Stimulated activated CD4-positive, alpha-beta T cell treated with anti-CD3 and anti-CD28 coated beads, TNF-alpha, amount 100 ng/mL, for 1 hour (primary cell): ENCODE measurements at places on chromosomes 13 and 19.

- DNase-seq: no peak
Measured at GRCh38 chr13:62287764-62288163, 872.1 kb upstream of the PCDH20 start.

DNA sequence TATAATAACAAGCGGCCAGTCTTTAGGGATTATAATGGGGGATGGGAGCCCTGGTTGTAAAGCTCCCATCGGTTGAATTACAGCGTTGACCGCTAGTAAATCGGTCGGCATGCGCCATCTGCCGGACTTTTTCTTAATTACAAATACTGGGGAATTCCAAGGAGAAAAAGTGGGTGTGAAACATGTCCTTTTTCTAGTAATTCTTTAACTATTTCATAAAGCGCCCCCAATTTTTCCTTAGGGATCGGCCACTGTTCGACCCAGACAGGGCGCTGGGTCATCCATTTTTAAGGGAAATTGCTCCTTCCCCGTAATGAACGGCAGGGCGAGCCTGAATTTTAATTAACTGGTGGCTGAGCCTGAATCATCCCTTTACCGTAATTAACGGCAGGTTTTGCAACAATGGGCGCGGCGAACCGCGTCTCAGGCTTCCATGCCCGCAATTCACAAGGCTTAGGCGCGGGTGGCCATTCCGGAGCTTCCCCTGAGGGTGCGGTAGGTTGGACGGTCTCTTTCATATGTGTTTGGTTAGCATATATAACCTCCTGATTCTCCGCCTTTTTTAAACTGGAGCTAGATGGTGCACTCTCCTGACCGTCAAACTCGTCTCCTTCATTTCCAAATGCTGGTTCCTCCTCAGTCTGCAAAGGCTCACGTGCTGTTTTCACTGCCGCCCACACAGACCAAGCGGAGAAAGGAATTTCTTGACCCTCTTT, 30.2 kb upstream of the EVI5L start:
- DNase-seq: no peak

- DNase-seq: no peak
Measured at GRCh38 chr19:52749780-52750179, 14.9 kb upstream of the ZNF611 start.

GRCh38 chr13:74929436-74929835, 552.5 kb downstream of the TBC1D4 start:
- no peak for DNase-seq

DNA sequence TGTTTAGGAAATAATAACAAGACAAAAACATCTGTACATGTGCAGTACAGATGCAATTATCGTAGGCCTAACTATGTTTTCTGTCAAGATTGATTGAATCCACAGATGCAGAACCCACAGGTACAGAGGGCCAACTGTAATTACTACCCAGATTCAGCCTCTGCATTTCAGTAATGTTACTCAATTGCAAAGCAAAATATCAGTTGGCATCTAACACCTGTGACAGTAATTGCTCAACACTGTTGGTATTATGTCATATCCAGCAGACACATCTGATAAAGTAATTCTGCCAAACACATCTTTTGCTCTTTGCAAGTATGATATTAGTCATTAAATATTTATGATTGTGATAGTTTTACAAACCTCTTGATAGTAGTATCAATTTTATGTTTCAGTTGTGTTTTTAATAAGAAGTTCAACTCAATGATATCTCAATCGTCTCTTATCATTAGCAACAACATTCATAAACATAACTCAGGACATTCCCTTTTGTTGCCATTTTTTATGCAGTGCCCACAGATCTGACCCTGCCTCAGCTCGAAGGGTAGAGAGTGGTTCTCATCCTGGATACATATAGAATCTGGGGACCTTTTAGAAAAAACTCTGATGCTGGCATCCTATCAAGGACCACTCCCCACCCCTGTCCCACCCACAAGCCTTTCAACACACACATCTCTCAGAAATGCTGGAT, 104.7 kb downstream of the MYCBP2 start:
- no peak for DNase-seq

DNA sequence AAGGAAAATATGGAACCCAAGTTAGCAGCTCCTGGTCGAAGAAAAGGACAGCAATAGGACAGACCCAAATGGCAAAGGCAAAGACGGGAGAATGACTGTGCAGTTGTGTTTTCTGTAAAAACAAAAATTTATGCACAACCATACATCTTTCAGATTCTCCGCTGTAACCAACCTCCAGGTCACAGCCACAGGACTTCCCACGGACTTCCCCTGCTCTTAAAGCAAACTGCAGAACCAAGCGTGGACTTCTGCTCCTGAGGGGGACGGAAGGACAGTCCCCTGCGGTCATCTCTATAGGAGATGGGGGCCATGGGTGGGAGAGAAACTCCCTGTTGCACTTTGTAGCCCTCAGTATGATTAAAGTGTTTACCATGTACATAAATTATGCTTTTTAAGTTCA, 2.5 kb downstream of the GRTP1 start:
- no peak for DNase-seq

DNA sequence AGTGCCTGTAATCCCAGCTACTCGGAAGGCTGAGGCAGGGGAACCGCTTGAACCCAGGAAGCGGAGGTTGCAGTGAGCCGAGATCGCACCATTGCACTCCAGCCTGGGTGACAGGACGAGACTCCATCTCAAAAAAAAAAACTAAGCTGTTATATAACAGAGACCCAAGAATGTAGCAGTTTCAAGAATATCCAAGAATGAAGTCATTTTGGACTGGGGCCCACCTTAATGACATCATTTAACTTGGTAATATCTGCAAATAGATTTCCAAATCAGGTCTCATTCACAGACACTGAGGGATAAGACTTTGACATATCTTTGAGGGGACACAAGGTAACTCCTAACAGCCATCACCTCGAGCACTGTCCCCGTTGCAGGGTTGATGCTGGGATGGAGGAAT, 36.5 kb upstream of the MRI1 start:
- DNase-seq: no peak

- no peak for DNase-seq
Measured at GRCh38 chr13:31625115-31625514, 114.2 kb upstream of the RXFP2 start.

- no peak for DNase-seq
Measured at GRCh38 chr19:17244618-17245534, 843 bp downstream of the NR2F6 start.

DNA sequence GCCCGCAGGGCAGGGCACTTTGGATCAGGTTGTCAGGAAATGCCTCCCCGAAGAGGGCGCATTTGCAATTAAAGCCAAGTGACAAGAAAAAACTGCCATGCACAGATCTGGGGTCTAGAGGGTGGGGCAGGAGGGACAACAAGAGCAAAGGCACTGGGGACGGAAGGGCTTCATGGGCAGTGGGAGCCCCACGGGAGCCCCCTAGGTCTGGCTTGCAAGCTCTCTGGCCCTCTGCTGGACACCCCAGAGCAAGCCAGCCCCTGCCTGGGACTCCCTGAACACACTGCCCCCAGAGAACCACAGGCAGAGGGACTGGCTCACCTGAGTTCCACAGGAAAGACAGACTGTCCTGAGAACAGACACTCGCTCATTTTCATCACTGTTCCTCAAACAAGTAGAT, 30.2 kb upstream of the C19orf12 start:
- no peak for DNase-seq

- DNase-seq: no peak
Measured at GRCh38 chr19:43848821-43849220, 21.7 kb downstream of the ZNF283 start.

DNA sequence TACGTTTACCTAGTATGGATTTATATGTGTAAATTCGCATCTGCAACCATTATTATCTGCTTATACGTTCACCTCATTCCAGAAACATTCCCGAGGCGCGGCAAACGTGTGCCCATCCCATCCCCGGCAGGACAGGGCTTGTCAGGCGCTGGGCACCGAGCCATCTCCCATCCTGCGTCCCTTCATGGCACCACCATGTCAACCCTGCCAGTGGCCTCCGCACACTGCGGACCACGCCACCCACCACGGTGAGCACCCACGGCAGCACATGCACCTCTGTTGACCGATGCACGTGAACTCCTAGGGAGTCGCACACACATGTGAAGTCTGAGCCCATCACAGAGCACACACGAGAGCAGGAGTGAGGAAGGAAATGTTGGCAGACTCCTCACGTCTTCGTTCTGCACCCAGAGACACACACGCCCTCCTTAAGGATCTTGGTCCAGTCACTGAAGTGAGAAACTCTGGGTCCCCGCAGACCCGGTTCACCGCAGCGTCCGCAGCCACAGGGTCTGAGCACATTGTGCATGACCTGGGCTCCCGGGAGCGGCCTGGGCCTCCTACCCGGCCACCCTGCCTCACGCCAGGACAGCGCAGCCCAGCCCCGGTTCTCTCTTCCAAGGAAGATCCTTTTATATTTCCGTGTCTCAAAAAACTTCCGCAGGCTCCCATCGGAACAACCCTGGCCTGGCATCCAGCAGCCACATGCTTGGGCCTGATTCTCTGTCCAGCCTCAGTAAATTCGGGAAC, 68.4 kb upstream of the C13orf46 start:
- DNase-seq: no peak

DNA sequence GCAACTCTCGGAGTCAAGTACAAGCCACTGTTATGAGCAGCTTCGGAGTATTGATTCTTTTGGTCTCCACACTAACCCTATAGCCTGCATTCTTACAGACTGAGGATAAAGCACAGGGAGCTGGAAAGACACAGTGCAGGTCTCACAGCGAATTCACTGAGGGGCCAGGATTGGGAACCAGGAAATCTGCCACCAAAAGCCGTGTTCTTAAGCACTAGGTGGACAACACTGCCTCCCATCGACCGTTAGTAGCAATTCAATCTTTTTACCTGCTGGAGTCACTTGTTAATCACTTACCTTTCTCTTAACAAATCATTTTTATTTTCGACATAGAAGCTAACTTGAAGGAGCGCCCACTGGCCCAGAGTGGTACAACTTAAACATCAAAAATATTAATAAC, 6.3 kb downstream of the PMIS2 start:
- no peak for DNase-seq

GRCh38 chr13:26962671-26963070, 202.1 kb upstream of the GPR12 start:
- DNase-seq: no peak

DNA sequence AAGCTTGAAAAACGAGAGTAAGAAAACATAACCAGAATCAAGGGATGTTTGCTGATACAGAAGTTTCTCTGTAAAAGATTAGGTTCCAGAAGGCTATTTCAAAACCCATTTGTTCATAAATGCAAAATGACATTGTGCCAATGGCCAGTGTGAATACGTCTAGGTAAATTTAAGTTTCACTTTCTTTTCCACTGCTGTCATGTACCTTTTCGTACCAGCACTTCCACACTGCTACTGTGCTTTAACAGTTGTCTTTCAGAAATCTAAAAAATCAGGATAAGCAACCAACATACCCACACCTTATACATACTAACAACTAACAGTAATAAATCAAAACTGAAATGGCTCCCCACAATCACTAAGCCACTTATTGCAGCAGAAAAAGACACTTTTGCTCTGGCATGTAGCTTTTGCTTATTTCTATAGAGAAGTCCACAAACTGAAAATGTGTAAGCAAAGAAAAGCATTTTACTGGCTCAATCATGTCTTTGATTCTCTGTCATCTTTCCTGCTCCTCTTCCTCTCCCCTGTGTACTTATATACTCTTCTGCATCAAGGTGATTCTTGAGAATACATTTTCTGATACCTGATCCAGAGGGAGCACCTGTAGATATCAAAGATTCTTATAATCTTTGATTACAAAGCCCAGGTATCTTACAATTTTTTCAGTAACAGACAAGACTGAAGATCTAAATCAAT, 34.3 kb downstream of the ELF1 start:
- DNase-seq: no peak

GRCh38 chr13:112814905-112815585, 125.2 kb downstream of the ATP11A start:
- no peak for DNase-seq

DNA sequence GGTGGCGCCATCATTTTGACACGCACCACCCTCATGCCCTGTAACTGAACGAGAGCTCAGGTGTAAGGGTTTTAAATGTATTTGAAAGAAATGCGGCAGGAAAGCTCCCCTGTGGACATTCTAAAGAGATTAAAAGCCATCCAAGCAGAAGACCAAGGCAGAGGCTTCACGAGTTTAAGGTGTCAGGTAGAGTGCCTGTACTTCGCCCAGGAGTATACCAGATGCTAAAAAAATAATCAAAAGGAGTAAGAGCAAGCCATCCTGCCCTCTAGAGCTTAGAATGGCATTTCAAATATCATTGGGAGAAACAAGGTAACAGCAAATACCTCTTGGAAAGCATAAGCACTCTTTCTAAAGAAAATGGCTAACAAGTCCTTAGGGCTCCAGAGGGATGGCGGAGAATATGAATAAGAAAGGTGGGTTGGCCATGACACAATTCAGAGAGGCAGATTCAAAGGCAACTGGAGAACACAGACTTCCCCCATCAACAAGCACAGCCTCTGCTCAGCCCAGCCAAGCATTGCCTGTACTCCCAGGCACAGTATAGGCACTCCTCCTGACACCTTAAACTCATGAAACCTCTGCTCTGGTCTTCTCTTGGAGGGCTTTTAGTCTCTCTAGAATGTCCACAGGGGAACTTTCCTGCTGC, 447.6 kb downstream of the SUCLA2 start:
- DNase-seq: no peak

DNA sequence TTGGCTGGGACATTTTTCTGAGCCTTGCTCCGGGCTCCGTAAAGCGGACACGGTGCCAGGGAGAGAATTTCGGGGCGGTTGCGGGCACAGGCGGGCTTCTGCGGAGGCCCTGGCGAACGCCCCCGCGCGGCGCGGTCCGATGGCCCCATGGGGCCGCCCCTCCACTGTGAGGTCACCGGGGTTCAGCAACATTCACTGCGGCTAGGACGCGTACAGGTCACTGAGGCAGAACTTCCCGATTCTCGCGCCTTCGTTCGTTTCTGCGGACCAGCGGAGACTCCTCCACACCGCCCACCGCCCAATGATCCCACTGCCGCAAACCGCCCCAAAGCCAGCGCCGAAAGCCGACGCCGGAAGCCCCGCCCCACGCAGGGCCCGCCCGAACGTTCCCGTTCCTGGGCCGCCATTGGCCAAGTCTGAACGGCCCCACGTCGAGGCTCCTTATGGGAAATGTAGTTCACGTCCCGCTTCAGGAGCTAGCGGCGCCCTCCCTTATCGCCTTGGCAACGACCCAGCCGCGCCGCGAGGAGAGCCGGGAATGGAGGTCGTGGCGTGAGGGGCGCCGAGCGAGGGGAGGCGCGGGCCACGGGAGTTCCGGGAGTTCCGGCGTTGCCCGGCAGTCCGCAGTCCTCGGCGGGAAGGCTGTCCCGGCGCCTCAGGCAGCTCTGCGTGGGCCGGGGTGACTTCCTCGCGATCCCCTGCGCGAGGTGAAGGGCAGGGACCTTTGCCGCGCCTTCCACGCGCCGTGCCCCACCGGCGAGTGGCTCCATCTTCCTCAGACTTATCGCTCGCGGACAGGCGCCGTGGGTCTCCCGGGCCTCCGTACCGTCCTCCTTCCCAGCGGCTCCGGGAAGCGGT, at the start of gene ZNF584:
TSS of gene ZNF584 (plus strand) at position 498 of the 858 bp plus-strand sequence. CDS start 499 bp downstream, outside the sequence.
- DNase-seq: peak; percentile 89

DNA sequence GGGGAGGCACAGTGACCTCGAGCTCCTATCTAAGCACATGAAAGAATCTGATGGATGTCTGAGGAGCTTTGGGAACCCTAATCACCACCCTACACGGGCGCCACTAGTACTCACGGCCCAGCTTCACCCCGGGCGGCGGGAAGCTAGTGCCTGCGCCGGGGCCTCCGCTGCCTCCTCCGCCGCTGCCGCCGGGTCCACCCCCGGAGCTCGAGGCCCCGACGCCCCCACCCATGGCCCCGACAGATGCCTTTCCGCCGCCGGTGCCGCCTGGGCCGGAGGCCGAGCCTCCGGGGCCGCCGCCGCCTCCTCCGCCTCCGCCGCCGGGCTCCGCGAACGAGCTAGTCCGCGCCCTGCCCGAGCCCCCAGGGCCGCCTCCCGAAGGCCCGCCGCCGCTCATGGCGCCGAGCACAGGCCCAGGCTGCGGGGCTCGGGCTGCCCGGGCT, 312 bp downstream of the GSK3A start:
- no peak for DNase-seq
